ENCODE measurements at places on chromosomes 5 and 9. TPM values are rescaled to one million over a fixed set of nuclear protein-coding genes. Genes with fewer than 3 reads are reported as not detected.
A peak's percentile ranks its signal among the peaks of the same experiment; 100 is the strongest.

DNA sequence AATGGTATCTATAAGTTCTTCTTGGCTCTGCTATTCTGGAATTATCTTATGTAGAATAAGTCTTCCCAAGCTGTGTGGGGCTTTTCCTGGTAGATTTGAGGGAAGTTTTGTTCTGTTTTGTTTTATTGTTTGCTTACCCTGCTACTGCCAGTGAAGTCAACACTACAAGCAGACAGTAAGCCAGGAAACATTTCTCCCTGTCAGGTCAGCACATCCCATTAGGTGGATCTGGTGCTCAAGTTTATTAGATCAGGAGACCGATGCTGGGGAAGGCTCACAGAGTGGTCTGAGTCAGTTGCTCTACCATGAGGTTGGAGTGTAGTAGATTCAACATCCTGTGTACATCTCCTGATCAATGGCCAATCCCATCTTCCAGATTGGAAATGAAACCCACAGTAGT, 79.1 kb downstream of the ADRB2 start:
- H3K36me3 ChIP-seq: no peaks in the 10 kb centered on the region
- no peaks in the 10 kb centered on the region for H3K27me3 ChIP-seq
- DNase-seq: no peak
- no peak overlapping the region for H3K4me3 ChIP-seq
- no peaks in the 10 kb centered on the region for H3K4me1 ChIP-seq

DNA sequence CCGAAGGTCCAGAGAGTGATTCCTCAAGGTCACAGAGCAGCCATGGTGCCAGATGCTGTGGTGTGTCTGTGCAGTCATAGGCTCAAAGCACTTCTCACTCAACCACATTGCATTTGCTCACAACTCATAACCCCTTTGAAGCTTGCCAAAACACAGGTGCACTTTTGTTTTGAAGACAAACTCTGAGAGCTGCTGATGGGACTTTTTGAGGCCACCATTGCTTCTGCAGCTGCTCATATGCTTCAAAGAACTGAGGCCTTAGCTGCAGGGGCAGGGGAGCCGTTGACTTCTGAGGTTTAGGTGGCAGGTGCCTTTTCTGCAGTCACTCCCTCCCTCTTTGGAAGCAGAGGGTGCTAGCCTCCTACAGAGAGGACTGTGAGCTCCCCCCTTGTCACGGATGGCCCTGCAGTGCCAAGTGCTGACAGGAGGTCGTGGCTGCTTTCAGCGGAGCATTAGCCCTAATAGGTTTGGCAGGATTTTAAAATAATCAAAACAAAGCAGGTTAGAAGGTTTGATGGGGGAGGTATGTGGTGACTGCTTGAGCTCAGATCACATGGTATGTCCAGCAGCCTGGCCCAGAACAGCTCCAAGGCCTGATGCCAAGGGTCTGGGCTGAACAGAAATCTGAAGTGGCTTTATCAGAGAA, 232.1 kb downstream of the MAN2A1 start:
- H3K4me3 ChIP-seq: no peak overlapping the region
- DNase-seq: no peak
- H3K27me3 ChIP-seq: no peaks in the 10 kb centered on the region

DNA sequence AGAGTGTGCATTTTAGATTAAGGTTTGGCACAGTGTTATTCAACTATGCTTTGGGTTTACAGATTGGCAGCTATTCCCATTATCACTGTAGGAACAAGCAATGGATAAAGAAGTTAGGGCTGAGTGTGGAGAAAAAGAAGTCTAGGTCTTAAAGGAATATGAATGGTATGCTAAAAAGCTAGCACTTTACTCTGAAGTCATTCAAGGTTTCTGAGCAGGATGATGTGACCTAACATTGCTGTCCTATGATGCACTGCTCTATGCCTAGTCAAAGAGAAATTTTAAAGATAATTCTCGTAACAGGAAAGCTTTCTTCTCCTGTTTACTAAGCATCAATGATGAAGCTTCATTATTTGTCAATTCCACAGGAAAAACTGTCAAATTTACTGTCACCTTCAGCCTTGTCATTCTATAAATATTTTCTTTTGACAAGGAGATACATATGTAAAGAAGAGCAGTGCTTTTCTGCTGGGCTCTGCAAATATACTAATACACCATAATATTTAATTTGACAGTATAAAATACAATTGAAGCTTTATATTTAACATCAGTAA, 476.1 kb upstream of the PTPRD start:
- no peaks in the 10 kb centered on the region for H3K36me3 ChIP-seq
- DNase-seq: no peak
- no peaks in the 10 kb centered on the region for H3K27me3 ChIP-seq
- H3K4me3 ChIP-seq: no peak overlapping the region
- no peaks in the 10 kb centered on the region for H3K4me1 ChIP-seq

GRCh38 chr5:149310947-149311658, 34.2 kb upstream of the GRPEL2 start:
- H3K4me3 ChIP-seq: no peak overlapping the region
- peak; percentile 37 for DNase-seq
- H3K27ac ChIP-seq: no peak overlapping the region
- no peaks in the 10 kb centered on the region for H3K36me3 ChIP-seq

DNA sequence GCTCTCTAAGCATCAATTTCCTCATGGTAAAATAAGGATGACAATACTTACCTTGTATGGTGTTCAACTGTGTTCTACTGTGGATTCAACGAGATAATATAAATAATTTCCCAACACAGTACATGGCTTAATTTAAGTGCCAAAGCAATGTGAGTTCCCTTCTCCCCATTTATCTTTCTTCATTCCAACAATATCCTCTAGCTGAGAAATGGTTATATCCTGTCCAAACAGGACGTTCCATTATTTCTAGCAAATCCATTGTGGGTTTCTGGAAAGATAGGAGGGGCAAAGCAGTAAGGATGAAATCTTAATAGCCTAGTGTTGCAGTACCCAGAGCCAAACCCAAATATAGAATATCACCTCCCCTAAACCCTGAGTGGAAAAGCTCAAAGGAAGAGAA, 22.0 kb downstream of the ABCA1 start:
- H3K4me3 ChIP-seq: no peak overlapping the region
- no peaks in the 10 kb centered on the region for H3K36me3 ChIP-seq
- DNase-seq: no peak
- H3K27ac ChIP-seq: peak overlapping the region; percentile 80

DNA sequence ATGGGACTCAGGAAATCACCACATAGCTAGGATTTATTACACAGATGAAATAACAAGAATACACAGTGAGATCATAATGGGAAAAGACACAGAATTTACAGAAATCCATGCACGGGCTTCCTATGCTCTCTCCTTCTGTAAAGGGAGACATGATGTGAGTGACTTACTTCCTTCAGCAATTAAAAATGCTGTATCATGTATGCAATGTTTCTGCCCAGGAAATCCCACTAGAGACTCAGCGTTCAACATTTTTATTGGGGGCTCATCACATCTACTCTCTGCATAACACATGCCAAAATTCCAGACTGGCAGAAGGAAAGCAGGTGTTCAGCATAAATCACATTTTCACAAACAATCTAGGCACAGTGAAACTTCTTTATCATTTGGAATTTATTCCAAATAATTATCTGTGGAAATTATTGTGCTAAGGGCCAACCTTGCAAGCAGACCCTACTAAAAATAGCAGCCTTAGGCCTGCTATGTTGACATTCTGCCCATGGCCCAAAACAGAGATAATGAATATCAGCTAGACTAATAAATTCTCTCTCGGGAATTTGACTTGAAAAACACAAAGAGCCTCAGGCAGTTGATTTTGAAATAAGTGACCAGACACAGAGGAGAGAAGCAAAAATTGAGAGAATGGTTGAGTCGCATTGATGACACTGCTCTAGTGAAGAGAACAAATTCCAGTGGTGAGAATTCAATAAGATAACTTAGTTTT, 31.4 kb upstream of the SELENOP start:
- no peak overlapping the region for H3K4me3 ChIP-seq
- DNase-seq: peak; percentile 47
- H3K27me3 ChIP-seq: no peaks in the 10 kb centered on the region
- H3K36me3 ChIP-seq: no peaks in the 10 kb centered on the region
- peak overlapping the region; percentile 77 for H3K27ac ChIP-seq

- H3K4me1 ChIP-seq: no peaks in the 10 kb centered on the region
- no peak for DNase-seq
- no peak overlapping the region for H3K27ac ChIP-seq
- H3K4me3 ChIP-seq: no peak overlapping the region
- peaks cover 51% of the 10 kb centered on the region for H3K36me3 ChIP-seq
- no peaks in the 10 kb centered on the region for H3K27me3 ChIP-seq
These were observed 12.0 kb downstream of the SELENOP start for GRCh38 chr5:42799668-42800114.

DNA sequence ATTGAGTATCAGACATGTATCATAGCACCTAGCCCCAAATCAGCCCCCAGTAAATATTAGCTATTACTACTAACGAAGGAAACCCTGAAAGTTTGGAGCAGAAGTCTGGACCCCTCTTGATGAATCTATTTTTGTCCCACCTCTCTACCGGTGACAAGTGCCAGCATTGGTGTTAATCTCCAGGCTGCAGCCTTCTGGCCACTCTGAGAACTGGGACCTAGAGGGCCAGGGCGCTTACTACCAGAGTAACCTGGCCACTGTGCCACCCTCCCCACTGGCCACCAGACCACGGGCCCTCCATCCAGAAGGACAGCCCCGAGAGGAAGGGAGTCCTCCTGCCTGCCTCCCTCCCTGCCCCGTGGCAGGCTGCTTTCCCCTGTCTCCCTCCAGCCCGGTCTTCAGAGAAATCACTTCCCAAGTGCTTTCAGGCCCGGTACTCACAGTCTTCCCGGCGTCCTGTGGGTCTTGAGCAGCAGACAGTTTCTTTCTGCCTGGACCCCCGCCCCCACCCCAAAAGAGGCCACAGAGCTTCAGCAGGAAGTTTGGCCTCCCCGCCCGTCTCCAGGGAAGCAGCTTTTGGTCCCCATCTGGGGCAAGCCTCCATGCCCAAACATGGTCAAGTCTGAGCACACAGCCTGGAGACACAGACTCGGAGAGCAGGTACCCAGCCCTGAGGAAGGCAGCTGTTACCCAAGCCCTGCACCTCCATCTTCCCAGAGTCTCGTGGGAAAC, at the start of gene KCNMB1:
TSS of gene KCNMB1 (minus strand) at position 550 of the 732 bp plus-strand sequence. CDS start 3,920 bp downstream, outside the sequence.
- no peaks in the 10 kb centered on the region for H3K27me3 ChIP-seq
- H3K4me1 ChIP-seq: no peaks in the 10 kb centered on the region
- H3K4me3 ChIP-seq: no peak within 1 kb of the TSS
- DNase-seq: no peak
- no peak within 1 kb of the TSS for H3K27ac ChIP-seq

GRCh38 chr5:147930769-147931168, 24.4 kb upstream of the C5orf46 start:
- H3K36me3 ChIP-seq: no peaks in the 10 kb centered on the region
- H3K27ac ChIP-seq: no peak overlapping the region
- H3K27me3 ChIP-seq: peaks cover 3% of the 10 kb centered on the region

- no peak overlapping the region for H3K27ac ChIP-seq
- H3K4me3 ChIP-seq: no peak overlapping the region
- no peaks in the 10 kb centered on the region for H3K36me3 ChIP-seq
- no peaks in the 10 kb centered on the region for H3K4me1 ChIP-seq
- no peak for DNase-seq
- H3K27me3 ChIP-seq: no peaks in the 10 kb centered on the region
These were observed 488.6 kb upstream of the TRPC7 start for GRCh38 chr5:136853971-136854370.

DNA sequence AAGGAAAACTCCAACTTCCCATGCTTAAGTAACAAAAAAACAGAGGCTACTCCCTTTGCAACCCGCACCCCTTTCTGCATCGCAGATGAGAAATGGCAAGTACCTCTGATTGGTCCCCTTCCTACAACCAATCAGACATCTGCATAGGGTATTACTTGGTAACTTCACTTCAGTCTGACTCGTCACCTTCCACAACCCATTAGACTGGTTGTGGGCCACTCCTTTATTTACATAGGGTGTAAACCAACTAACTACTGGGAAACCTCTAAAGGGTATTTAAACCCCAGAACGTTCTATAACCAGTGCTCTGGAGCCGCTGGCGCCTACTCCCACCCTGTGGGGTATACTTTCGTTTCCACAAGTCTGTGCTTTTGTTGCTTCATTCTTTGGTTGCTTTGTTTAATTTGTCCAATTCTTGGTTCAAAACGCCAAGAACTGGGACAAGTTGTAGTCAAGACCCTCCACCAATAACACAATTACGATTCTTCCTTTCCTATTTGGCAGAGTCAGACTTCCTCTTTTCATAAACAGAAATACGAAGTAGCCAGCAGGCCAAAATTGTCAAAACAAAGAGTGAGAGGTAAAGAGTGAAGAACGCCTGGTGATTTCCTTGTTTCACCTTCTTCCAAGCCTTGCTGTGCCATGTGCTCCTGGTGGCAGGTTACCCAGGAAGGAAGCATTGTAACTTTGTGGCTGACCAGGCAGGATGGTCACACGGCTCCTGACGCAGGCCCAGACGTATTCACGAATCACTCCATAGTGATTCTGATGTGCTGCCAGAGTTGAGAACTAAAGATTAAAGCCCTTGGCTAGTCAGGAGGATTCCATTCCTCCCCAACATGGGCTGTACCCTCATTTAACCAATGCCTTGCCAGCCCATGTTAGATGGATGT, 477.4 kb downstream of the ARHGEF28 start:
- DNase-seq: no peak
- no peaks in the 10 kb centered on the region for H3K36me3 ChIP-seq
- H3K4me1 ChIP-seq: no peaks in the 10 kb centered on the region
- H3K27me3 ChIP-seq: no peaks in the 10 kb centered on the region
- no peak overlapping the region for H3K4me3 ChIP-seq

GRCh38 chr5:68538814-68539420, 323.4 kb downstream of the PIK3R1 start:
- no peak for DNase-seq
- H3K4me1 ChIP-seq: peaks cover 6% of the 10 kb centered on the region
- H3K27ac ChIP-seq: no peak overlapping the region
- H3K36me3 ChIP-seq: no peaks in the 10 kb centered on the region

- H3K27ac ChIP-seq: no peak overlapping the region
- no peaks in the 10 kb centered on the region for H3K4me1 ChIP-seq
- H3K27me3 ChIP-seq: peaks cover 3% of the 10 kb centered on the region
- DNase-seq: peak; percentile 63
- H3K4me3 ChIP-seq: no peak overlapping the region
- H3K36me3 ChIP-seq: no peaks in the 10 kb centered on the region
These were observed 98.4 kb downstream of the ADRB2 start for GRCh38 chr5:148924817-148925216.

DNA sequence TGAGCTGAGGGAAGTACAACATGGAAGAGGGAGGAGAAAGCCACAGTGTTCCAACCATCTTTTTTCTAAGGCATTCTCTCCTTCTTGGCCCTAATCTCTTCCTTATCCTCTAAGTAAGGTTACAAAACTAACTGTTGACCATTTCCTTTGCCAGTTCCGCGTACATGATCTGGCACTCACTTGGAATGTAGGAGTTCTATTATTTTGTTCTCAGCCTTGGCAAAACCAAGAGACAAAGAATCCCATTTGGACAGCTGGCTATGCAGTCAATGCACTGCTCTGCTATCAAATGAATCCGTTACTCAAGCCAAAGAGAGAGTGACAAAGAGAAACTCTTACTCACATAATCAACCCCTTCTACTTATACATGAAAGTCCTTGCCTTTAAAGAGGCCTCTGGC, 410.3 kb downstream of the DTWD2 start:
- no peaks in the 10 kb centered on the region for H3K4me1 ChIP-seq
- DNase-seq: no peak
- H3K27me3 ChIP-seq: no peaks in the 10 kb centered on the region

- peaks cover 9% of the 10 kb centered on the region for H3K4me1 ChIP-seq
- no peak for DNase-seq
- no peaks in the 10 kb centered on the region for H3K36me3 ChIP-seq
These were observed 24.6 kb downstream of the SERINC5 start for GRCh38 chr5:80231243-80231642.

The FBP2 gene
- 0.29 TPM for total RNA-seq

The ADAMTS13 gene
- total RNA-seq: 1.8 TPM

The EGFLAM gene
- 4.4 TPM for total RNA-seq

The BTF3 gene
- 555 TPM for total RNA-seq

The C5orf58 gene
- not detected for total RNA-seq

The CDKN2B gene
- total RNA-seq: 13.8 TPM

The NRG2 gene
- 14.0 TPM for total RNA-seq
